ENCODE measurements at places on chromosomes 5 and 9. TPM values are rescaled to one million over a fixed set of nuclear protein-coding genes. Genes with fewer than 3 reads are reported as not detected.

DNA sequence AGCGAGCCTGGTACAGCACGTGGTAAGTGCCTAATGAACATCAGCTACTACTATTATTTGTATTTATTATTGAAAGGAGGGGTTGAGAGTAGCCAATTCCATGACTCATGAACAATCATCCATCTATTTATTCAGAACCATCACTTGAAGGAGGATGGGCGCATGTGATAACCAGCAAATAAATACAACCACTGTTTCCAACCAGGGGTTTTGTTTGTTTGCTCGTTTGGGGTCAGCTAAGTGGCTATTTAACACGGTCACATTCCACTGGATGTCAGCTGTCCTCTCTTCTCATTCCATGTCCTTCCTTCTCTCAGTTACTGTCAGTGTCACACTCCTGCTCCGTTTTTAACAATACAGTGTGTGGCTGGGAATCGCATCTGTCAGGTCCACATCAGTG lies 8.6 kb downstream of the RAPGEF1 start:
- no peak for DNase-seq

DNA sequence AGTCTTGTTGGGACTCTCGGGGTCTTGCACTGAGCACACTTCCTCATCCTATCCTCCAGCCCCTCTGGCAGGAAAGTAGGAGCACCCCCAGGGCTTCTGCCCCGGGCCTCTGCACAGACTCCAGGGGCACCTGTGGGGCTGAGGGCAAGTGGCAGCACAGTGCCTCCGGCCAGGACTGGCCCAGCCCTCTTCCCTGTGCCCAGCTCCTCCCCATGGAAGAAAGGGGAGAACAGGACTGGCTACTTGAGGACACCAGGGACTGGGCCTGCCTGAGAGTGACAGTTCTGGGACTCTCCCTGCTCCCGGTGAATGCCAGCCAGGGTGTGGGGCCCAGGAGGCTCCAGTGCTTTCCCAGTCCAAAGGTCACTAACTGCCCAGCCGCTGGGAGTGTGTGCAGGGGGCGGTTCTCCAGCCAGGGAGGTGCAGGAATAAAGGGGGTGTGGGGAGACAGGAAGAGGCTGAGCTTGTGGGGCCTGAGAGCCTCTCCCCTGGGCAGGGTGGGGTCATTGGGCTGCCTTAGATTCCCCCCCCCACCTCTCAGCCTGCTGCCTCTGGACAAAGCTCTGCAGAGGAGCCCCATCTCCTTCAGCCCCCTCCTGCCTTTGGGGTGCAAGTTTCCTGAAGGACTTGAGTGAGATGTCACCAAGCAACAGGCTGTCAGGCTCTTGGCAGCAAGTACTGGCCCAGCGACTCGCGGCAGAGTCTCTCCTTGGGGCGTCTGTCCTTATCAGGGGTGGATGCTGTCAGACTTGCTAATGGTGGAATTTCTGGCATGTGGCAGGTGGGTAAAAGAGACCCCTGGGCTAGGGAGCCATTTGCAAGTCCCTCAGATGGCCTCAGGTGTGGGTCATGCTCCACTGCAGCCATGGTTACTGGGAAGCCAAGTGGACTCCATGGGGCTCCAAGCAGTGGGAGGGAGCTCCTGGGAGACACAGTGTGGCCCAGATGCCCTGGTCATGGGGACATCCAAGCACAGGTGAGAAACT lies 19.1 kb upstream of the JADE2 start:
- DNase-seq = no peak

DNA sequence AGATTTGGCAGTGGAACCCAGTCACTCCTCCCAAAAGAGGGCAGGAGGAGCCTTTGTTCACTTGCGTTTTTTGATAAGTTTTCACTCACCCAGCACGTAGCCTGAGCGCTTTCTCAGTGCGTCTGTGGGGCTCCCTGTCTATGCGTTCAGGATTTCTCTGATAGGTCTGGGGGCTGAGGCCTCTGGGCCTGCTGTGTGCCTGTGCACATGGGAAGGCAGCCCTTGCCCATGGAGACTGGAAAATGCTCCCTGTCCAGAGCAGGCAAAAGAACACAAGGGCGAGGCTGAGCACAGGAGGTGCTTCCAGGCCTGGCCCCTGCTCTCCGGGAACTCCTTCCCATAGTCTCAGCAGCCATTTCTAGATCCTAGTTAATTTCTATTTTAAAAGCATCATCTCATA lies 249.9 kb downstream of the FSTL4 start:
- no peak for DNase-seq

- no peak for DNase-seq
Measured at GRCh38 chr9:138116521-138116920, 238.9 kb downstream of the CACNA1B start.

DNA sequence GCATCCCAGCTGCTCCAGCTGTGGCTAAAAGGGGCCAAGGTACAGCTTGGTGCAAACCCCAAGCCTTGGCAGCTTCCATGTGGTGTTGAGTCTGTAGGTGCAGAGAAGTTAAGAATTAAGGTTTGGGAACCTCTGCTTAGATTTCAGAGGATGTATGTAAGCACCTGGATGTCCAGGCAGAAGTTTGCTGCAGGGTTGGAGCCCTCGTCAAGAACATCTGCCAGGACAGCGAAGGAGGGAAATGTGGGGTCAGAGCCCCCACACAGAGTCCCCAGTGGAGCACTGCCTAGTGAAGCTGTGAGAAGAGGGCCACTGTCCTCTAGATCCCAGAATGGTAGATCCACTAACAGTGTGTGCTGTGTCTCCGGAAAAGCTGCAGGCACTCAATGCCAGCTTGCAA lies 236.2 kb upstream of the ADRA1B start:
- DNase-seq = no peak

GRCh38 chr5:94618493-94619328 lies at the start of the genes KIAA0825 and SLF1:
Gene KIAA0825, minus strand, starts transcription at chr5:94618604. Its CDS starts 81,478 bp downstream, at chr5:94537126.
Gene SLF1, plus strand, starts transcription at chr5:94618669. Its CDS starts 10,142 bp downstream, at chr5:94628811.
- peak; percentile 91 for DNase-seq

- DNase-seq = no peak
Measured at GRCh38 chr9:83047839-83048775, 14.8 kb downstream of the RASEF start.

DNA sequence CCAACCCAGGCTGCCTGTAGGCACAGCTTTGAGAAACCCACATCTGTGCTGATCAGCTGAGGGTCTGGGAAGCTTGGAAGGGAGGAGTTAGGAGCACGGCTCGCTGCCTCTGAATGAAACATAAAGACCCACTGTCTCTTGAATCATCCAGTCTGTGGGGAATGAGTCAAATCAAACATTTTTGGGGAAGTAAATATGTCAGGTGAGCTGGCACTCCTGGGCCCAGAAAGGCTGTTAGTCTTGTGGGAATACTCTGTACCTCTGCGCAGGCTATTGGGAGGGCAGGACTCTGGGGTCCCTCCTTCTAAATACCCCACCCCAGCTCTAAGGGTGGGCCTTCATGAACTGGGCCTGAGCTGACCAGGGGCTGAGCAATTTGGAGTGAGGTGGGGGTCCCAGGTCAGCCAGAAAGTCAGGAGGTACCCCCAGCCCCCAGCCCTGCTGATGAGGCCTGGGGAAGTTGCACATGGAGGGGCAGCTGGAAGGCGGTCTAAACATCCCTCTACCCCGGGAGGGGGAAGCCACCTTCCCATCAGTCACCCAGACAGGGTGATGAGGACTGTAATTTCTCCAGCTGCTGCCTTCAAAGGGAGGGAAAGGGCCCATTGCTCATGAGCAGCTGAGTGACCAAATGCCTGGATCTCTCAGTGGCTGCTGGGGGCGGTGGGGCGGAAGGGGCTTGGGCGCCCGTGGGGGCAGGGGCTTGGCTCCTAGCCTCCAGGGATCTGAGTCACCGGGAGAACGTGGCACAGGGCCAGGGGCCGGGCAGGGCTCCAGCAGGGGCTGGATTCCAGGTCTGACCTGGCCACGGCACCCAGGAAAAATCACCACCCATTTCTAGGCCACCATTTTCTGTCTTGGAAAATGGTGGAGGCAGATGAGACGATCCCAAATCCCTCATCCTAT lies 10.8 kb downstream of the FIBCD1 start:
- no peak for DNase-seq

GRCh38 chr5:158074992-158075769 lies 216.2 kb upstream of the CLINT1 start:
- DNase-seq = peak; percentile 46

DNA sequence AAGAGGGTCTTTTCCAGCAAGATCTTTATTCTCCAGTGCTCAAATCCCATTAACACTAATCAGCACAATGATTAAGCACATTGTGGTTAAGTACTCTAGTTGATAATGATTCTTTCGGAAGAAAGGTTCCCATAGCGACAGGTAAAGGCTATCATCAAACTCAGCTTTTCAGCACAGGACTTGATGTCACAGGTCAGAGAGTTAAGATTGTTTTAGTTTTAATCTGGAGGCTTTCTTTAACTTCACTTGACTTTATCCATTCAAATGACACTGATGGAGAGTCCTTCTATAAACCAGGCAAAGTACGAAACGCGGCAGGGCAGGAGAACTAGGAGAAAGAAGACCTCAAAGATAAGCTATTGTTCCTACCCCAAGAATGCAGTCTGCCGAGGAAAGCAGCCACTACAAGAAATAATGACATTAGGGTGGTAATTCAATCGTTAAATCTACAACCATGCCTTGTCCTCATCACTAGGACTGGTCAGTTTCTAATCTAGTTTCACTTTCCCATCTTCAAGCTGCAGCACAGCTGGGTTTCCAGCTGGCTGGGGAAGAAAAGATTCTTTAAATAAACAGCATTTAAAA lies 4.6 kb downstream of the NRG2 start:
- DNase-seq = no peak

- DNase-seq = no peak
Measured at GRCh38 chr5:88932541-88932940, 49.6 kb upstream of the MEF2C start.

DNA sequence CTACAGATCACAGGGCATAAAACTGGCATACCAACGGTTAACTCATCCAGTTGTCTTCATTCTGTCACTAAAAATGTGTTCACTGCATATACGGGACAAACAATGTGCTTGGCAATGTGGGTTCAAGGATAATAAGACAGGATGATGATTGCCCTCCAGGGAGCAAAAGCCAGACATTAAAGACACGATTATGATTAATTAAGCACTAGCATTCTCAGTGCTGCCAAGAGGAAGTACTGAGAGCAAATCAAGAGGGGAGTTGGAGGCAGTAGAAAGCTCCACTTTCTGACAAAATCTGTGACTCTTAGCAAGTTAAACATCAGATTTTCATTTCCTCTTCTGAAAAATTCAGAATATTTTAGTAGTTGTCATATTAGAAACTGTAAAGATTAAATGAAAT lies 9.0 kb upstream of the IFNA8 start:
- DNase-seq = no peak

DNA sequence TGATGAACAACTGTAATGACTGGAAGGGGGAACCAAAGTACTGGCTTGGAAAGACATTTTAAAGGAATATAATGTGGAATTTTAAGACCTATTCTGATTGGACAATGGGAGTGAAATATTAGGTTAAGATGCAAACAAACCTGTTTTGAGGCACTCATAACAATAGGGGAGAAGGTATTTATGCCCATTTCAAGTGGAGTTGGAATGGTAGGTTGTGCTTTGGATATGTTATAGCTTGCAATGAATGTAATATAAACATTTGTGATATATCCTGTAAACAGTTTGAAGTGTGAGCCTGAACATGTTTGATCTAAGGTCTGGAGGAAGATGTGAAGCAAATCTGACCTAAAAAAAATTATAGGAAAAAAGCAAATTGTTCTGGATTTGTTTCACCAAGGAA lies 129.6 kb upstream of the GRHPR start:
- DNase-seq = no peak

GRCh38 chr5:154242442-154242841 lies 51.9 kb downstream of the GALNT10 start:
- DNase-seq = no peak

GRCh38 chr5:91486638-91487037 lies 103.5 kb upstream of the ARRDC3 start:
- no peak for DNase-seq

DNA sequence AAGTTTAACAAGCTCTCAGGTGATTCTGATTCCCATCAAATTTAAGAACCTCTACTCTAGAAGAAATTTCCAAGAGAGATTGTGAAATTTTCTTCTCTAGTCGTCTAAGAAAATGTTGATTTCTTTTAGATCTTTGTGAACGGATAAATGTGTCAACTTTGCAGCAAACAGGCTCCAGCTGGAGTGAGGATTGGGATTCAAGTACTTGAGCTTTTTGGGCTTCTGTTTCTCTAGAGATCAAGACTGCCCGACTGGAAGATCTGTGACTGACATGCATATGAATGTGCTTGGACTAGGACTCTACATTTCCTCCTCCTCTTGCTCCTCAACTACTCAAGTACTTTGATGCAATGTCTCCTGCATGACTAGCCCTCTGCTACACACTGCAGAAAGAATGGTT lies 388.3 kb downstream of the TMEM38B start:
- no peak for DNase-seq

GRCh38 chr5:79430196-79430595 lies 83.7 kb downstream of the HOMER1 start:
- DNase-seq = no peak

GRCh38 chr5:113846941-113847340 lies 333.4 kb downstream of the YTHDC2 start:
- DNase-seq = no peak

GRCh38 chr5:155540000-155540595 lies 526.5 kb downstream of the KIF4B start:
- no peak for DNase-seq

GRCh38 chr9:93510041-93510440 lies 56.7 kb upstream of the FAM120AOS start:
- no peak for DNase-seq

- DNase-seq = no peak
Measured at GRCh38 chr5:4082966-4083564, 487.4 kb downstream of the IRX1 start.

- DNase-seq = no peak
Measured at GRCh38 chr5:28576022-28576421, 1537.6 kb upstream of the CDH9 start.

- DNase-seq = no peak
Measured at GRCh38 chr9:19149230-19149629, 21.9 kb upstream of the PLIN2 start.

DNA sequence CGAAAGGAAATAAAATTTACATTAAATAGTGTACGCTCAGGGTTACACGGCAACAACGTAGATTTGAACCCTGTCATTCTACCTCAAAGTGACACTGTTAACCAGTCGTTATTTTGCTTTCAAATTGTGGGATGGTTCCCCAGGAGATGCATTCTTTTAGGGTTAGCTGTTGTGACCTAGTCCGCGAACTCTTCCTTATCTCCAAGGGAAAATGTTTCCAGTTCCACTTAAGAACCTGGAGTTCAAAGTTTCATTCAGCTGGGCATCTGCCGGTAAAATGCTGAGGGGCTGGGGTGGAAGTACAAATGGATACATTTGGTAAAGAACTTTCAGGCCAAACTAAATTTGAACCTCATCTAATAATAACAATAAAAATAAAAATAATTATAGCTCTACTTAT lies 264.6 kb downstream of the NR3C1 start:
- DNase-seq = no peak

GRCh38 chr5:157597277-157597676 lies 21.7 kb upstream of the ADAM19 start:
- DNase-seq = no peak

GRCh38 chr5:113807427-113807991 lies 294.0 kb downstream of the YTHDC2 start:
- no peak for DNase-seq

The TMEFF1 gene
- total RNA-seq = 0.18 TPM

The CCL27 gene
- total RNA-seq = not detected

The ZNF462 gene
- total RNA-seq = 0.70 TPM

The SLC6A18 gene
- not detected for total RNA-seq

The NTRK2 gene
- total RNA-seq = 2.2 TPM

The MOB3B gene
- 0.05 TPM for total RNA-seq

The CXCL14 gene
- total RNA-seq = not detected

The SLC6A7 gene
- not detected for total RNA-seq

The PCDHGB1 gene
- total RNA-seq = not detected

The SLC36A3 gene
- total RNA-seq = not detected

The TMOD1 gene
- total RNA-seq = 1.8 TPM

The MRPS30 gene
- 37.9 TPM for total RNA-seq

The PLPP7 gene
- not detected for total RNA-seq

The FAM221B gene
- not detected for total RNA-seq

The PCDHGA1 gene
- 0.05 TPM for total RNA-seq
